Fibroblast of villous mesenchyme (primary cell): ENCODE measurements at places on chromosomes 2 and 18. TPM values are rescaled to one million over a fixed set of nuclear protein-coding genes. Genes with fewer than 3 reads are reported as not detected.

Gene POTEF
- 4.8 TPM in 1 of 2 replicates, not detected in the other for total RNA-seq

Gene RBMS1
- 72.8 and 121 TPM in 2 replicates for total RNA-seq

Gene ALK
- total RNA-seq, result not detected in 2 replicates

Gene ZSWIM2
- 0.43 TPM in 1 of 2 replicates, not detected in the other for total RNA-seq

Gene RTP5
- total RNA-seq, result not detected in 2 replicates

DNA sequence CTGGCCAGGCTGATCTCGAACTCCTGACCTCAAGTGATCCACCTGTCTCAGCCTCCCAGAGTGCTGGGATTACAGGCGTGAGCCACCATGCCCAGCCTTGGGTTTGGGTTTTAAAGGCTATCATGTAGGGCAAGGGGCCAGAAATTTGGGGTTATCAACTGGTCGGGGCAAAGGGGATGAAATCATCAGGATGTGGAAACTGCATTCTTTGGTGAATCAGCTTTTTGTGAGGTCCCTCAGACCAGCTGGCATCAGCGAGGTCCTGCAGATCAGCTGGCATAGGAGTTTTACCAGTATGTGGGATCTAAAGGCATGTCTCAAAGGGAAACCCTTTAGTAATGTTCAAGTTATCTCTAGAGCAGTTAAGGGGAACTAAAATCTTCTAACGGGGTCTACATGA is 6.4 kb upstream of the GEMIN6 start:
- peak; percentile 73 for DNase-seq

DNA sequence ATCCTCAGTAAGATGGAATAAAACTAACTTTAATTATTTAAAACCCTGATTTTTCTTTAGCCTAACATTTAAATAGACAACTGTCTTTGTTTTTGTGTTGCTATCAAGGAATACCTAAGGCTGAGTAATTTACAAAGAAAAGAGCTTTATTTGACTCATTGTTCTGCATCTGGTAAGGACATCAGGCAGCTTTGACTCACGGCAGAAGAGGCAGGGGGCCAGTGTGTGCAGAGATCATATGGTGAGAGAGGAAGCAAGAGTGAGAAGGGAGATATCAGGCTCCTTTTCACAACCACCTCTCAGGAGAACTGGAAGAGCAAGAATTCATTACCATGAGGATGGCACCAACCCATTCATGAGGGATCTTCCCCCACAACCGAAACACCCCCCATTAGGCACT is 64.6 kb upstream of the TFPI start:
- peak; percentile 3 for DNase-seq

DNA sequence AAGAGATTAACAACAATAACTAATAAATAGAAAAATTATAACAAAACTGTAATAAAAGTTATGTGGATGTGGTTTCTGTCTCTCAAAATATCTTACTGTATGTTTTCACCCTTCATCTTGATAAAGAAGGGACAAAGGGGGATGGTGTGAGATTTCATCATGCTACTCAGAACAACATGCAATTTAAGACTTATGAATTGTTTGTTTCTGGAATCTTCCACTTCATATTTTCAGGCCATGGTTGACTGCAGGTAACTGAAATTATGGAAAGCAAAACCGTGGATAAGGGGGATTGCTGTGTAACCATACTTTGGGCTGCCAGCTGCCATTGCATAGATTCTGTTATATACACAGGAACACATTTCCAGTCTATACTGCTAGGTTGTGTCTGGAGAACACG is 45.6 kb downstream of the NEB start:
- DNase-seq, result no peak

DNA sequence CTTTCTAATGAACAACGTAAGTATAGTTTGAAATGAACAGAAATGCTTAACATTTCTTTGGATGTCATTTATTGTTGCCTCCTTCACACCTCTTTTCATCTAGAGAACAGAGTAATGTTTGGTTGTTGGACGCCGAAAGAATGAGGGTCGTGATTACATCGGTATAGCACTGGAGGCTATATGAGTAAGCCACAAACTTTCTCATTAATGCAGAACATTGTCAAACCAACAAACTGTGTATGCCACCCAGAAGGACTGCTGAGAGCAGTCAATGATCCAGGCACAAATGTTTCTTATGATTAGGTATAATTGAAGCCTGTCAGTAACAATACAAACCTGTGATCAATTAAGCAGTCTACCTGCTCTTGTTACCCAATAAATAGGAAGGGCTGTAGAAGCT is 1494.7 kb upstream of the NXPH2 start:
- DNase-seq, result no peak

DNA sequence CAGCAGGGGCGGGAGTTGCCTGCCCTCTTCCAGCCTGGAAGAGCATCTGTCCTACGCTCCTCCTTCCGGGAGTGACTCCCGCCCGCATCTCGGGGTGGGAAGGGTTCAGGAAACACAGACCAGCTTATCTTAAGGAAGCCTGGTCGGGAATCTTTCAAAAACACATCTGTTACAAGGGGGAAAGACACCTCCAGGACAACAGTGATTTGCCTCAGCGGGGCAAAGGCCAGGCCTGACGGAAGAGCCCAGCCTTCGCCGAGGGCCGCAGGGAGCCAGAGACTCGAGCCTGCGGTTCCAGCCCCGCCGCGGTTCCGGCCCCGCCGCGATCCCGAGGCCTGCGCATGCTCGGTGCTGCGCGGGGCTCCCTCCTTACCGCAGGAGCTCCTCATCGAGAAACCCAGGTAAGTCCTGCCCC is 38.1 kb upstream of the TGIF1 start:
- peak; percentile 39 for DNase-seq

- no peak for DNase-seq
Observed at GRCh38 chr2:196247114-196247975, 76.0 kb upstream of the STK17B start.

DNA sequence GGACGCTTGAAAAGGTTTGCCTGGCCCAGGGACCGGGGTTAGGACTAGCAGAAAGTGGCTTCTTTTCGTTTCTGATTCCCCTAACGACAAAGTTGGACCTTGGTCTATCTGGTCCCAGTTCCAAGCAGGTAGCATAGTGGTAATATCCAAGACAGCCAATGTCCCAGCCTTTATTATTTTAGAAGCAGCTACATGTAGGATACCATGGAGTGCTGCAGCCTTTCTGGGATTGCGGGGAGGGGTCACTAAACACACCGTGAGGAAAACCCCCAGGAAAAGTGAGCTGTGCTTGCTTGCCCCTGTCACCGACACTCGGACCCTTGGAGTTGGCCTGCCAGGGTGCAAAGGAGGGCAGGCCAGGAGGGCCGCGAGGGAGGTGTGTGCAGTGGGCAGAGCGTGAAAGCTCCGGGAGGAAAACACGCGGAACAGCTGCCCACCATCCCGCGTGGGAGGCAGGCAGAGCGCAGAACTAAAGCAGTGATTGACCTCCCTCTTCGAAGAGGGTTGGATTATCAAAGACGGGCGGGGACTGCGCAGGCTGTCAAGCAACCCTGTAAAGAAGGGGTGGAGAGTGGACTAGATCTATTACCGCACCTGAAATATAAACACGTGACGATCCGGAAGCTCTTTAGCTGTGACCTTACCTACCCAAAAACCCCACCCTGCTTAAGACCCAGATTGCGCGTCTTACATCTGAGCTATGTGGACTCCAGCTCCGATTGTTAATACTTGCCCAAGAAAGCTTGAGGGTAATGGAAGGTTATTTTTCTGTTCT is 624 bp upstream of the MAP4K3 start:
- DNase-seq, result peak; percentile 32

GRCh38 chr2:203690117-203690431 is 16.4 kb upstream of the CD28 start:
- no peak for DNase-seq

DNA sequence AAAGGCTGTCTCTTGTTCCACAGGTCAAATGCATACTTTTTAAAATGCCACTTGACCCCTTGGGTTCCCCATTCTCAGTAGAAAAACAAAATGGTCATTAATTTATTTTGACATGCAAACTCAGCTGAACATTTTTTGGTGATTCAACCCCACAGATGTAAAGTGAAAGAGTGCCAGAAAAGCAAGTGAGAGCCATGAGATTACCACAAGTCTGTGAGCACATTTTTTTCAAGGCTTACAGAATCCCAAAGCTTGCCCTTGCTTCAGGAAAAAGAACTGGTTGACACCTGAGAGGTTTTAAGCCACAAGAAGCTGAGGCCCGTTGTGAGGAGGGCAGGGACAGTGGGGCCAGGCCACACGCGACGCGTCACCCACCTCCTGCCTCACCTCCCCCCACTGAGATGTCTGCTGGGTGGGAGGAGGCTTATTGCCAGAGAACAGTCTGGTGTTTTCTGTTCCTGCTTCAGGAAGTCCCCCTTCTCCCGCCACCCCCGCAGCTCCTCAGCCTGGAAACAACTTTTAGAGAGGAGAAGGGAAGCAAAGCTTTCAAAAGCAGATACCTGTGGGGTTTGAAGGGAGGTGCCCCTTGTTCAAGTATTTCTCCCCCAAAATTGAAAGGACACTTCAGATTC is 70.4 kb upstream of the CYP1B1 start:
- peak; percentile 90 for DNase-seq

GRCh38 chr2:206642075-206643025 is at the start of gene FAM237A:
TSS of gene FAM237A (plus strand) at chr2:206642487. CDS start at chr2:206644237, 1,750 bp downstream.
- peak; percentile 60 for DNase-seq

- DNase-seq, result no peak
Observed at GRCh38 chr2:48693645-48694044, 61.9 kb downstream of the LHCGR start.
